ENCODE measurements at places on chromosomes 3 and 15.
A peak's percentile ranks its signal among the peaks of the same experiment; 100 is the strongest.

DNA sequence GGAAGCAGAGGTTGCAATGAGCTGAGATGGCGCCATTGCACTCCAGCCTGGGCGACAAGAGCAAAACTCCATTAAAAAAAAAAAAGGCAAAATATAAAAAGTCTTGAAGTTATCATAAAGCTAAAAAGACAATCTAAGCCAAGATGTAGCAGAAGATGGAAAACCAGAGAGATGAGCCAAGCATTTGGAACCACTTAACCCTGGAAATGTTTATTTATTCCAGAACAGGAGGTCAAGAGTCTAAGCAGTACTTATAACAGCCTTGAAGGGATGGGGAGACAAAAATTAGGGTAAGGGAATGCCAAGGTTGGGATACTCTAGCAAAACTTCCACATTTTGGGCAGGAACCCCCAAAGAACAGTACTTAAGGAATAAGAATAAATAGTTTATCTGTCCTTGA lies 30.1 kb downstream of the FAIM start:
- DNase-seq: no peak

DNA sequence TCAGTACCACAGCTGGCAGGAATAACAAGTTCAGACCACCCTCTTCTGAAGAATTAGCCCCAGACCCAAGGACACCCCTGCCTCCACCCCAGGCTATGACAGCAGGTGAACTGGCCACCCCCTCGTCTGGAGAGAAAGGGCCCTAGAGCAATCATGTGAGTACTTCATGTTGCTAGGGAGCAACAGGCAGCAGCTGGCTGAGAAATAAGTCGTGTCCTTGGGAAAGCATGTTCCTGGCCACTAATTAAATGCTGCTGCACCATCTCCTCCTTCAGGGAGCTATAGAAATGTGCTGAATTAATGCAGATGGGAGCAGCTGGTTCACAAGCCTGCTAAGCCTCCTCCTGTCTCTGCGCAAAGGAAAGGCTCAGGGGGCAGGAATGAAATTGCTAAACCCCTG lies 31.5 kb downstream of the MRPS11 start:
- DNase-seq: no peak

DNA sequence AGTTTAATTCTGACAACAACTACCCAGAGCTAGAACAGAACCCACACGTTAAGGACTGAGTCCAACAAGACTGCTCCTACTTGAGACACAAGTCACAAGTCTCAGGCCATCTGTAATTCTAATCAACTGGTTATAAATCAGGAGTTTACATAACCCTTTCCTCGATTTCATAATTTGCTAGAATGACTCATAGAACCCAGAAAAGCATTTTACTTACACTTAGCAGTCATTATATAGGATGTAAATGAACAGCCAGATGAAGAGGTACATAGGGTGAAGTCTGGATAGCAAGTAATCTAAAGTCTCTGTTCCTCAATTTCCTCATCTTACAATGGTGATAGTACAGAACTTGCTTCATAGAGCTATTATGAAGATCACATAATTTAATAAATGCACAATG lies 1018.2 kb downstream of the DIPK2A start:
- peak; percentile 0 for DNase-seq

DNA sequence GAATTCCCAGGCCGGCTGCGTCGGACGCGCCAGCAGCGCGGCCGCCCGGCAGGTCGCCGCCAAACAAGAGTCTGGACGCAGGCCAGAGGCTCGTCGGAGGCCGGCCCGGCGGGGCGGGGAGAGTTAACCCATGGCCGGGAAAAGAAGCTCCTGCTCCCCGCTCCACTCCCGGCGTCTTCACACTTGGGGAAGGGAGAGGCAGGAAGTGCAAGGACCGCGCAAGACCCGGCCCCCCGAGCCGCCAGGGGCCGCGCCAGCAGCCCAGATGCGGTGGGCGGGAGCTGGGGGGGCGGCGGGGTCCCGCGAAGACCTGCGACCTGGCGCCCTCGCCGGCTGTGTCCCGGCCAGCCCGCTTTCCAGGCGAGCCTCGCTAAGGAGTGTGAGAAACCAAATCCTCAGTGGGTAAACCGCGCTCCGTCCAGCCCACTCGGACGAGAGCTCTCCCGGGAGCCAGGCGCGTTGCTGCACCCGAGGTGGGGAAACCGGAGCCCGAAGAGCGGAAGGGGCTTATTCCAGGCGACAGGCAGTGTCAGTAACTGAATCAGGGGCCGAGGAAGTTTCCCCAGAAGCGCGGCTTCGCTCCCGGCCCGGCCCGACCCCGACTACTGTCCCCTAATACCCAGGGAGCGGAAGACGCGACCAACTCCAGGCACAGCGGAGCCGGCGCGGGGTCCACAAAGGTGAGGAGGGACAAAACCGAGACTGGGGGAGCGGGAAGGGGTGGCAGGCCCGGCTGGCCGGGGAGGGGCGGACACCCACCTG lies 721 bp downstream of the ADAMTS7 start:
- peak; percentile 35 for DNase-seq

DNA sequence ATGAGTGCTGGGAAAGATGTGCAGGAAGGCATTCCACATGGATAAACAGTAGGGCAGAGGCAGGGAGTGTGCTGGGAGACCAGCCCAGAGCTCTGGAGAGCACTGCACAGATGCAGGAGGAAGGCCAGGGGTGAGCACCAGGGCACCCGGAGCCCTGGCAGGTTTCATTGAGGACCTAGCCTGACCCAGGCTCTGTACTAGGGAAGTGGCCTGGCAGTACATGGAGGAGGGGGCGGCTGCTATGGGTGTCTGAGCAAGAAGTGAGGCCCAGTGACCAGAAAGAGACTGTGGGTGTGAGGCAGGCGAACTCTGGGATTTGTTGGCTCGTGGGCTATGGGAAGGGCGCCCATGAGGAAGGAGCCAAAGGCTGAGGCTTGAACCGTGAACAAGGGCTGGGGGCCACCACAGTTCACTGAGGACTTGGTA lies 139.1 kb downstream of the DNAJB8 start:
- DNase-seq: no peak

GRCh38 chr3:49199900-49200281 lies 28.5 kb downstream of the KLHDC8B start:
- no peak for DNase-seq

GRCh38 chr3:9135526-9135925 lies 113.9 kb downstream of the SRGAP3 start:
- no peak for DNase-seq

- no peak for DNase-seq
Observed at GRCh38 chr3:38137615-38138348, 679 bp upstream of the MYD88 start.

DNA sequence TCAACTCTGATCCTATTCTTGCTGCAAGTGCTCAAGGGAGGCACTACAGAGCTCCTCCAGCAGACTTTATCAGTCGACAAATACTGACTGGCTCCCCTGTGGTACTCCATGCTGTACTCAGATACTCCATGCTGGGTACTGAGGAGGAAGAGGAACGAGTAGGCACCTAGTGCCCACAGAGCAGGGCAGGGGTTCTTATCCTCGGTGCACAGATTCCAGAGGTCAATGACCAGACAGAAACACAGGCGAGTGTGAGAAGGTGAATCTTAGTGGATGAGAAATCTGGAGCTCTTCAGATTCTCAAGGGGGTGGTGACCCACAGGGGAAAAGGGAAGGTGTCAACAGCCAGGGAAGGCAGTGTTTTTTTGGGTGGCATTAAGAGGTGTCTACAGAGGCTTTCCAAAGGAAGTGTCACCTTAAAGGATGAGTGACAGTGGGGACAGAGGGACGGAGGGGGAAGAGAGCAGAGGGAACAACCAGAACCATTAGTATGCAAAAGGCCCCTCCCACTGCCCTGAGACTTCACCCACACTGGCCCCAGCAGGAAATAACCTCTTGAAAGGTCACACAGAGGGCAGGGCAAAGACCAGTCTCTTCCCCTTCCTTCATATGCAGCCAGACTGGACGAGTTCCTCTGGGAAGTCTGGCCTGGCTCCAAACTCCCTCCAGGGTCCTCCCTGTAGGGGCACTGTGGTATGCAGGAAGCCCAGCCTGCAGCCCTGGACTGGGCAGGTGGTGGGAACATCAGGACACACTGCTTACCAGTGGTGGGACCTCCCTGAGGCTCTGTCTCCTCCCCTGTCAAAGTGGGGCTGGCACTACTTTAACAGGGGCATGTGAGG lies 27.5 kb downstream of the CCDC12 start:
- DNase-seq: no peak

DNA sequence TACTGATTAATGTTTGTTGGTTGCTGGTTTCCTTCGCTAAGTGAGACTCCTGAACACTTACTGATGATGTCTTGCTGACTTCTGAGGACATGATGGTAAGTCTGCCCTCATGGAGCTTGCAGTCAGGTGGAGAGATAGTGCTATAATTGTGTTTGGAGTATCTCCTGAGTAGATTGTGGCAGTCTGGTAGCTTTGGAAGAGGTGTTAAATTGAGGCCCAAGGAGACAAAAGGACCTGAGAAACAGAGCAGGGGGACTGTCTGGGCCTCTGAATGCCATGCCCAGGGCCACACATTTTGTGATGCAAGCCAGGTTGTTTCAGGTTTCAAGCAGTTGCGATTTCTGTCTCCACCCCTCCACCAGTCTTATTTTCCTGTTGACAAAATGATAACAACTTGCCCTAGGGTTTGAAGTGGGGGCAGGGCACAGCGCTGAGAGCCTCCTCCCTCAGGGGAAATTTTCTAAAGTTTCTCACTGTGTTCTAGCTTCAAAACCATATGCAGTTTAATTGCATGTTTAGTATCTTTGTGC lies 16.7 kb downstream of the SMAD3 start:
- DNase-seq: no peak

DNA sequence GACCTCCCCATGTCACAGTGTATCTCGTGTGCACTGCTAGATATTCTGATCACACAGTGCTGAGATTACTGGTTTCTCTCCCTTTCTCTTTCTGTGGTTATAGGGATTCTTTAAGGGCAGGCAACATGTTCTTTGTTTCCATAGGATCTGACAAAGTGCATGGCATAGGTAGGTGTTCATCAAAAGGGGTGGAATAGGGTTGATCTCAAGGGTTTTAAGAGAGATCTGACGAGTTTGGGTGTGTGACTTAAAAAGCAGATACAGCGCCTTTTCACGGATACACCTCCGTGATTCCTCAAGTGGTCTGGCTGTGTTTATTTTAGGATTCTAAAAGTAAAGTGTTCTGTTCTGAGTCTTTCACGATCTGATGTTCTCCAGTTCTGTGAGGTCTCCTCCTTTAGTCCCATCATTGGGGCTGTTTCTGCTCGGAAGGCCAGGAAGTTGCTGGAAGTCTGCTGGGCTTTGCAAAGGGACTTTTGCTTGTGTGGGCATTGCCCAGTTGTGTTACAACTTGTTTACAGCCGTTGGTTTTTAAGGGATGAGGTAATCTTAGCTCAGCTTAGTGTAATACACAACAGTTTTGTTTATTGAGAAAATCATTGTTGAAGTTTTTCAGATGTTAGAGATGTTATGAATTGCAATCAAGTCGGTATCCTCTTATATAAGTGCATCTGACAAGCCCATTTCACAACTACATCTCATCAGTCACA lies 34.8 kb downstream of the IGF1R start:
- peak; percentile 40 for DNase-seq

- peak; percentile 2 for DNase-seq
Observed at GRCh38 chr3:142148044-142148791, 1.1 kb downstream of the TFDP2 start.

GRCh38 chr3:190444576-190445145 lies 5.0 kb downstream of the TMEM207 start:
- DNase-seq: peak; percentile 6

- peak; percentile 67 for DNase-seq
Observed at GRCh38 chr3:102400766-102401165, 34.0 kb upstream of the ZPLD1 start.

DNA sequence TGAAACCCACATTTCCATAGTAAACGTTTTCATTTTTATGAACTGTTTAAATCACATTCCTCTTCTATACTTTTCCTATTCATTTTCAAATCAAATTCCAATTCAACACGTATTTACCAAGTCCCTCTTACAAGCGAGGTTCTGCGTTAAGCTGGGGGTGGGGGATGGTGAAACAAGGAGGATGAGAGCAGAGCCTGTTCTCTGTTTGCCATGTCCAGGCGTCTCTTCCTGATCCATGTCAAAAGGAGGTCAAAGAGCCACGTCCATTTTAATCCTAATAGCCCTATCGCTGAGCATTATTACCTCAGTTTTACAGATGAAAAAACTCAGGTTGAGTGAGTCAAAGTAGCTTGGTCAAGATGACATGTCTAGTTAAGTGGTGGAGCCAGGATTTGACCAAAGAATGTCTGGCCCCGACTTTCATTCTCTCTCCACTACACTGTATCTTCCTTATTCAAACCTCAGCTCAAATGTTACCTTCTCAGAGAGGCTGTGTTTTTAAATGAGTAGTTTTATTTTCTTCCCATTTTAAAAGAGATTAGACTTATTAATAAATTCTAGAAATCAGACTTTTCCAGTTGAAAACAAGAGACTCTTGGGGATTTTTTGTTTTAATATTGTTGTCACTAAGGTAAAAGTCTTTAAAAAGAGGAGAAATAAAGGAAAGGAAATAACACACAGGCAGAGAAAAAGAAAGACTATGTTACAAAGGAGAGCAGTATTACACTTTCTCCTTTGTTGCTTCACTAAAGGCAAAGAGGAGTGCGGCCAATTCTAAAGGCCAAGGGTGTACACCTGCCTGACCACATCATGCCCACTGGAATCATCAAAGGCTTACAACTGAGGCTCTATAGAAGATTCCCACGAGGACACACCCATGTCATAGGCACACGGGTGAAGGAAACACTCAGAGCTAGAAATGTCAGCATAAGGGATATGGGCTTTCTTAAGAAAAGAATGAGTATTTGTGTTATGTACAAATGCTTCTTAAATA lies 42.4 kb downstream of the MYO5A start:
- DNase-seq: no peak

GRCh38 chr15:63503739-63504246 lies 600 bp upstream of the USP3 start:
- peak; percentile 93 for DNase-seq

DNA sequence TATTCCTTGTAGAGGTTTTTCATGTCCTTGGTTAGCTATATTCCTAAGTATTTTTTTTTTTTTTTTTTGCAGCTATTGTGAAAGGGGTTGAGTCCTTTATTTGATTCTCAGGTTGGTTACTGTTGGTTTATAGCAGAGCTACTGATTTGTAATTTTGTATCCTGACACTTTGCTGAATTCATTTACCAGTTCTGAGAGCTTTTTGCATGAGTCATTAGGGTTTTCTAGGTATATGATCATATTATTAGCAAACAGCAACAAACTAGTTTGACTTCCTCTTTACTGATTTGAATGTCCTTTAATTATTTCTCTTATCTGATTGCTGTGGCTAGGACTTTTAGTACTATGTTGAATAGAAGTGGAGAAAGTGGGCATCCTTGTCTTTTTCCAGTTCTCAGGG lies 737.4 kb downstream of the ZNF385D start:
- DNase-seq: no peak

DNA sequence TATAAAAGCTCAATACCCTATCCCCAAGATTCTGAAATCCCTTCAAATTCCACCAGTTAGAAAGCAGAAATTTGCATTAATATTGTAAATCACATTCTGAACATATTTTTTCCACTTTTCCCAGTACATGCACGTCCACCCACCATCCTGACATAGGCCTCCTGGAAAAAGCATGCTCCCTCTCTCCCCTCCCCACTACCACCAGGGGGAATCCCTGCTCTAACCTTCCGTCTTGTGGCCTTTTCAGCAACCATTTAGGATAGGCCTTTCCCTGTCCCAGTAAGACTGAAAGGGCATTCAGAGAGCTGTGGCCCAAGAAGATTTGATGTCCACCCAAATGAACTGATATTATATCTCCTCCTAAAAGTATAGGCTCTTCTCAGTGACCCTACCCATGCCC lies 182.1 kb downstream of the ARRDC4 start:
- DNase-seq: no peak

Measured in IMR-90 (cell line).